ENCODE measurements at places on chromosomes 4 and X.

GRCh38 chr4:125267630-125268029, 47.1 kb upstream of the FAT4 start:
- DNase-seq = no peak

DNA sequence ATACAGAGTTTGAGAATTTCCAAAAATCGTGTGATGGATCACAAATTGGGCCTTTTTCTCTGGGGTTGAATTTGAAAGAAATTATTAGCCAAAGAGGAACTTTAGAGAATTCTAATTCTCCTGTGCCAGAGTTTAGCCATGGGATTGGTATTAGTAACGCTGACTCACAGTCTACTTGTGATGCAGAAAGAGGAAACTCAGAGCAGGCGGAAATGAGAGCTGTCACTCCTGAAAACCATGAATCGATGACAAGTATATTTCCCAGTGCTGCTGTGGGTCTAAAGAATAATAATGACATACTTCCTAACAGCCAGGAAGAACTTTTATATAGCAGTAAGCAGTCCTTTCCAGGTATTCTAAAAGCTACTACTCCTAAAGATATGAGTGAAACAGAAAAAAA, 64.9 kb downstream of the N4BP2 start:
- DNase-seq = no peak

DNA sequence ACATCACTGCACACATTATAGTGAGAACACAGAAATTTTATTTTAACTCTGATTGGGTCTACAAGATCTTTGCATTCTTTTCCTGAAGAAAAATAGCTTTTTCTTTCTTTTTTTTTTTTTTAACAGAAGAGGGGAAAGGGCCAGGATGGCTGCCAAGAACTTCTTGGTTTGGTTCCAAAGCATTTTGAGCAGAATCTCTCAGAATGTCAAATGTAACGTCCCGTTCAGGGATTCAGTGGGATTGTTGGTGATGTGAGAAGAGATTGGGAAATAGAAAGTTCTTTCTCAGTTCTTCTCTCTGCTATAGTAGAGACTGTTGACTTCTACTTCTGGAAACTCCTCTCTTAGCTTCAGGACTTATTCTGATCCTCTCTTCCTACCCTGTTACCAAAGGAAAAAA, 70.9 kb upstream of the CBR4 start:
- no peak for DNase-seq

- DNase-seq = no peak
These were observed 65.1 kb upstream of the DIAPH2 start for GRCh38 chrX:96619588-96619987.

GRCh38 chrX:101368800-101369199, 17.2 kb downstream of the BTK start:
- DNase-seq = no peak

All from cerebellar nuclear complex (tissue), 1 donor.